ENCODE measurements at places on chromosomes 4 and X.

GRCh38 chrX:97416461-97416860 lies 532.8 kb downstream of the RPA4 start:
- no peak for DNase-seq

DNA sequence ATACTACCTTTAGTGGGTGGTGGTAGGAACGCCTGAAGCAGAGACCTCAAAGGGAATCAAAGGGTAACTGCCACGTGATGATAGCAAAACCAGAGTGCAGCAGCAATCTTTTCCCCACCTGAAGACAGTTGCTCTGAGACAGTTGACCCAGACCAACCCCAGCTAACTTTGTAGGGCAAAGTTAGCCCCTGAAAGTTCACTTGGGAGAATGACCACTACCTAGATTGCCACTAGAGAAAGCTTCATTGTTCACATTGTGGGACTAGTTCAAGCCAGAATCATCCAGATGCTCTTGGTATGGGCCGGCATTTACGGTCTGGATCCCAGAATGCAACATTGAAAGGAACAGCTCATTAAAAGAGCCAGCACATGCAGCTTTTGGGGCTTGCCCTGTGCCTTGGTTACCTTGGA lies 4.1 kb downstream of the SEPTIN6 start:
- no peak for DNase-seq

GRCh38 chrX:112760697-112761096 lies 79.9 kb downstream of the AMOT start:
- peak; percentile 0 for DNase-seq

DNA sequence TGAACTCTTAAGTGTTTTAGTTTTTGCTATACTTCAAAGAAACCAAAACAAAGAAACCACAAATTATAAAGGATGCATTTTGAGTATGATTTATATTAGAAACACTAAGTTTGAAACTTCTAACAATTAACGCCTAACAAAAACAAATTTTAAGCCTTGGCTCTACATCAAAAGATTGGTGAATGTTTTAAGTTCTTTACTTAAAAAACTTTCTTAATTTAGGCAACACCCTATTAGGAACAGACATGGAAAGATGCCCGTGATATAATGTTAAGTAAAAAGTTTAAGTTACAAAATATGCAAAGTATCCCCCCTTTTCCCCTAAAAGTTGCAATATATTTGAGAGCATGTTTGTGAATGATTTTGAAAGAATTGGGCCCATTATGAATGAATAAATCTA lies 21.2 kb downstream of the PROM1 start:
- no peak for DNase-seq

GRCh38 chrX:115689931-115690330 lies 129.0 kb downstream of the PLS3 start:
- peak; percentile 4 for DNase-seq
